Occipital lobe (tissue), 3 donors: ENCODE measurements at places on chromosomes 12 and 14. TPM values are rescaled to one million over a fixed set of nuclear protein-coding genes. Genes with fewer than 3 reads are reported as not detected.

The MAP3K9 gene
- 19.3 TPM for total RNA-seq

The COCH gene
- total RNA-seq, result 39.1 TPM

The RDH16 gene
- 0.62 TPM for total RNA-seq

The NFE2 gene
- total RNA-seq, result 0.62 TPM

The SLC15A4 gene
- total RNA-seq, result 39.5 TPM

The INSM2 gene
- 0.47 TPM for total RNA-seq

The SERPINA12 gene
- not detected for total RNA-seq

The CELA1 gene
- total RNA-seq, result not detected

The POTEM gene
- total RNA-seq, result not detected

The OR11G2 gene
- not detected for total RNA-seq
